Activated naive CD8-positive, alpha-beta T cell treated with anti-CD3 and anti-CD28 coated beads, Interleukin-2, amount 50 U/mL, for 24 hours (primary cell): ENCODE measurements at places on chromosomes 2 and 18.

- H3K27ac ChIP-seq = no peak overlapping the region
- H3K36me3 ChIP-seq = no peaks in the 10 kb centered on the region
- H3K4me1 ChIP-seq = no peaks in the 10 kb centered on the region
- no peak overlapping the region for H3K4me3 ChIP-seq
- DNase-seq = no peak
Observed at GRCh38 chr18:77648411-77648810, 398.8 kb downstream of the GALR1 start.

- no peak for DNase-seq
- peaks cover 51% of the 10 kb centered on the region for H3K36me3 ChIP-seq
- H3K27me3 ChIP-seq = no peaks in the 10 kb centered on the region
- peaks cover 22% of the 10 kb centered on the region for H3K4me1 ChIP-seq
- no peak overlapping the region for H3K4me3 ChIP-seq
- no peak overlapping the region for H3K27ac ChIP-seq
Observed at GRCh38 chr2:24824071-24824588, 30.9 kb downstream of the CENPO start.

GRCh38 chr18:9741406-9741792, 33.3 kb downstream of the RAB31 start:
- H3K27ac ChIP-seq = no peak overlapping the region
- H3K36me3 ChIP-seq = no peaks in the 10 kb centered on the region
- no peaks in the 10 kb centered on the region for H3K4me1 ChIP-seq
- H3K4me3 ChIP-seq = no peak overlapping the region
- no peak for DNase-seq

DNA sequence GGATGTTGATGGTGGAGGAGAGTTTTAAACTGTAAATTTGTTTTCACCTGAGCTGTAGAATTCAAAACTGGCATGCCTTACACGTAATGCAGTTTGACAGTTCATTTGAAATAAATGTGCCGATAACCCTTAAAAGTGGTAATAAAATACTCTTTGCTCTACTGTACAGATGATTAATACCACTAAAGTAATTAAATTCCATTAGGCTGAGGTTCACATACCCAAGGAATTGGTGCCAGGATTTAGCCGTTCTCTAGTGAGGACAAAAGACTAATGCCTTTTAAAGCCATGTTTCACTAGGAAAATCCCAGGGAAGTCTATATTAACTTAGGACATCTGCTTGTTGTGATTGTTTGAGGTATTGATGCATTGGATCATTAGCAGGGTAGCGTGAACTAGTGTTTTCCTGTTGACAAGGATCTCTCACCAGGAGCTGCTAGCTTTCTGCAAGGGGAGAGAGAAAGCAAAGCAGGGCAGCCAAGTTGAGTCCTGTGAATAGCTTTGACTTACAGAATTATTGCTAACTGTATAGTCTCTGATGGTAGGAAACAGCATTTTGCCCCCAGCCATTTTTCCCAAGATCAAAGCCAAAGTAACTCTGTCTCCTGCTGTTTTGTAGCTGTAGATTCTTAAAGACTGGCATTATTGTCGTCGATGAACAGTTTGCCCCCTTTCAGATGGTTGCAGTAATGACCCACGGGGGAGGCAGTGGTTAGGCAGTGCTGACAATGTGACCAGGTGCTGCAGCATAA, 280.9 kb upstream of the FANCL start:
- DNase-seq = no peak
- H3K27me3 ChIP-seq = no peaks in the 10 kb centered on the region
- H3K36me3 ChIP-seq = no peaks in the 10 kb centered on the region
- no peak overlapping the region for H3K4me3 ChIP-seq

DNA sequence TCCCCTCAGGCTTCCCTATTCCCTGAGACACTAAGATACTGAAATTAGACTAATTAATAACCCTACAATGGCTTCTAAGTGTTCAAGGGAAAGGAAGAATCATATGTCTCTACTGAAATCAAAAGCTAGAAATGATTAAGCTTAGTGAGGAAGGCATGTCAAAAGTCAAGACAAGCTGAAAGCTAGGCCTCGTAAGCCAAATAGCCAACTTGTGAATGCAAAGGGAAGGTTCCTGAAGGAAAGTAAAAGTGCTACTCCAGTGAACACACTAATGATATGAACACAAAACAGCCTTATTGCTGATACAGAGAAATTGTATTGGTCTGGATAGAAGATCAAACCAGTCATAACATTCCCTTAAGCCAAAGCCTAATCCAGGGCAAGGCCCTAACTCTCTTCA, 10.0 kb downstream of the ZC3H8 start:
- DNase-seq = no peak
- no peak overlapping the region for H3K27ac ChIP-seq
- H3K4me1 ChIP-seq = peaks cover 31% of the 10 kb centered on the region
- no peaks in the 10 kb centered on the region for H3K27me3 ChIP-seq
- H3K4me3 ChIP-seq = no peak overlapping the region
- peaks cover 59% of the 10 kb centered on the region for H3K36me3 ChIP-seq

DNA sequence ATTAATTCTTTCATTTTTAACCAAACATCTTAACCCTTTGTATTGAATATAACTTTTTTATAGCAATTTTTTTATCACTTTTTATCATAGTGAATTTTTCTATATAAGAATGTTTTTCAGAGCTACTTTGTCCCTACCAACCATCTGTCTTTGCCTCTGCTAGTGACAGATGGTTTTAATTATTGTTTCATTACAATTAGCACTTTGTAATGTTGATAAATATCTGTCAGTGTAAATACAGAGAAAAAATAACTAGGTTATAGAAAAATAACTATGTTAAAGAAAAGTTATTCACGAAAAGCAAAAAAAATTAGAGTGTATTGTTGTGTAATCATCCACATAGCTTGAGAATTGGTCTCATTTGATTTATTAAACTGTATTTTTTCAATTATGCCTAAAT, 91.0 kb upstream of the CDH19 start:
- H3K4me3 ChIP-seq = no peak overlapping the region
- H3K27me3 ChIP-seq = no peaks in the 10 kb centered on the region
- no peak overlapping the region for H3K27ac ChIP-seq
- H3K4me1 ChIP-seq = no peaks in the 10 kb centered on the region

DNA sequence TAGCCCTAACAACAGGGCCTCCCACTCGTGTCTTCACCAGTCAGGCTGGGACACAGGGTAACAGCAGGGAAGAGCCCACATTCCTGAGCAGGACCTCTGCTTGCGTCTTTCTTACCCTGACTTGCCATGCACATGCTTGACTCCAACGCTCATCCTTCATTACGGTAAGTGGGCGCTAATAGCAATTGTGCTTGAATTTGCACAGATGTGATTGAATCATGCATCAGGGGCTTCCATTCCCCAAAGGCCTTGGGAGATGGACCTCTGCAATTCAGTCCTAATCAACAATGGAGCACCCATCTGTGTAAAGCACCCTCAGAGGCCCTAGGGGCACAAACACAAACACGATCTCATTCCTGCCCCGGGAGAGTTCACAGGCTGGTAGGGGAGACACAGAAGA, 13.5 kb downstream of the TEX51 start:
- H3K36me3 ChIP-seq = no peaks in the 10 kb centered on the region
- H3K4me1 ChIP-seq = peaks cover 14% of the 10 kb centered on the region
- H3K4me3 ChIP-seq = no peak overlapping the region

- DNase-seq = no peak
- no peak overlapping the region for H3K27ac ChIP-seq
- peaks cover under 1% of the 10 kb centered on the region for H3K27me3 ChIP-seq
- no peak overlapping the region for H3K4me3 ChIP-seq
Observed at GRCh38 chr2:99694331-99694730, 204.5 kb upstream of the REV1 start.

DNA sequence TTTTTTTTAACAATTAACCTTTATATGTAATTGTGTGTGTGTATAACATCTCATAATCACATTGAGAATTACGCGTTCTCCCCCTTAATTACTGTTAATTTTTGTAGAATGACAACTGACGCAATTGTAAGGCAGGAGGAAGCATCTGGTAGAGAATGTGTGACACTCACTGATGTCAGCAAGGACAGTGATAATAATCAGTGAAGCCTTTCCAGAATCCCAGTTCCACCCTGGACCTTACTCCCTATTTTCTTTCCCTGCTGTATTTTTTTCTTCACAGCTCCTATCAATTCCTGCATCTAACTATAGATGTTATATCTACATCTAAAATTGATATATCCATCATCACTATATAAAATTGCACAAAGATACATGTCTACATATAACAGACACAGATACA, 16.1 kb upstream of the STRN start:
- no peak overlapping the region for H3K4me3 ChIP-seq
- no peaks in the 10 kb centered on the region for H3K4me1 ChIP-seq
- peaks cover 9% of the 10 kb centered on the region for H3K36me3 ChIP-seq
- no peak for DNase-seq

DNA sequence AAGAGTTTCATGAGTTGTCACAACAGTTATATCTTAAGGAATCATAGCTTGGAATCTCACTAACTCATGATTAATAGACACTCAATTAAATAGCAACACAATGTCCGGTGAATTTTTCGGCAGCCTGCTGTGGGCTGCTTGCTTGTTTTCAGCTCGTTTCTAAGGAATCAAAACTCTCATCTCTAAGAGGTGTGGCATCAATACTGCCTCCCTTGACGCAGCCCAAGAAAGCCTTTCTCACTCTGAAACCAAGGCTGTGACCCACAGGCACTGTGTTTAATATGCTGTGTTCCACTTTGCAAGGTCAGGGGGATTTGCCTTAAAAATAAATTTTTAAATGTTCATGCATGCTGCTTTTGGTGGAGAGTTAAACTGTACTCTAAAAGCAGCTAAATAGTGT, 5.4 kb downstream of the DCC start:
- H3K27me3 ChIP-seq = no peaks in the 10 kb centered on the region
- DNase-seq = no peak
- no peaks in the 10 kb centered on the region for H3K36me3 ChIP-seq
- H3K4me1 ChIP-seq = no peaks in the 10 kb centered on the region
- no peak overlapping the region for H3K4me3 ChIP-seq
- H3K27ac ChIP-seq = no peak overlapping the region

DNA sequence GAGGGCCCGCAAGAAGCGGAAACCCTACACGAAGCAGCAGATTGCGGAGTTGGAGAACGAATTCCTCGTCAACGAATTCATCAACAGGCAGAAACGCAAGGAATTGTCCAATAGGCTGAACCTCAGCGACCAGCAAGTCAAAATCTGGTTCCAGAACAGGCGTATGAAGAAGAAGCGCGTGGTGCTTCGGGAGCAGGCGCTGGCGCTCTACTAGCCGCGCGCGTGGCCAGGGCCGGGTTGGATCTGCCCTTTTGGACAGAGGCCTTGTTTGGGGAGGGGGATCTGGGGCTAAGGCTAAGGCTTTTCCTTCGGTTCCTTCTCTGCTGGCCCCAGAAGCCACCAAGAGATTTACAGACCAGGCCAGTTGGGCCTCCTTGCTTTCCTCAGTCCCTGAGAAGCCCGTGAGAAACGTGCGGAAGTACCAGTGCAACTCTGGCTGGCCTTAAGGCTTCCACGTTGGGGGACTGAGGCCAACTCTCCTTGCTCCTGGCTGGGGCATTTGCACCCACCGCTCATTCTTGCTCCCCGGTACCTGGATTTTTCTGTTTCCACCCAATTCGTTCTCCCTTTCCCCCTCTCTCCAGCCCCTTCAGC, 1.0 kb downstream of the HOXD12 start:
- no peak overlapping the region for H3K4me3 ChIP-seq
- H3K27me3 ChIP-seq = peaks cover 92% of the 10 kb centered on the region
- H3K27ac ChIP-seq = no peak overlapping the region
- peaks cover 22% of the 10 kb centered on the region for H3K4me1 ChIP-seq

- H3K27ac ChIP-seq = no peak overlapping the region
- H3K36me3 ChIP-seq = no peaks in the 10 kb centered on the region
- no peaks in the 10 kb centered on the region for H3K27me3 ChIP-seq
Observed at GRCh38 chr2:147250652-147251356, 594.0 kb upstream of the ACVR2A start.

- no peaks in the 10 kb centered on the region for H3K36me3 ChIP-seq
- no peak overlapping the region for H3K4me3 ChIP-seq
- DNase-seq = no peak
- H3K4me1 ChIP-seq = no peaks in the 10 kb centered on the region
- no peak overlapping the region for H3K27ac ChIP-seq
Observed at GRCh38 chr2:239003624-239004273, 155.9 kb downstream of the TWIST2 start.

GRCh38 chr2:220228310-220229006, 601.0 kb downstream of the SLC4A3 start:
- H3K36me3 ChIP-seq = no peaks in the 10 kb centered on the region
- H3K27ac ChIP-seq = no peak overlapping the region
- DNase-seq = no peak
- H3K4me3 ChIP-seq = no peak overlapping the region
- H3K4me1 ChIP-seq = no peaks in the 10 kb centered on the region

DNA sequence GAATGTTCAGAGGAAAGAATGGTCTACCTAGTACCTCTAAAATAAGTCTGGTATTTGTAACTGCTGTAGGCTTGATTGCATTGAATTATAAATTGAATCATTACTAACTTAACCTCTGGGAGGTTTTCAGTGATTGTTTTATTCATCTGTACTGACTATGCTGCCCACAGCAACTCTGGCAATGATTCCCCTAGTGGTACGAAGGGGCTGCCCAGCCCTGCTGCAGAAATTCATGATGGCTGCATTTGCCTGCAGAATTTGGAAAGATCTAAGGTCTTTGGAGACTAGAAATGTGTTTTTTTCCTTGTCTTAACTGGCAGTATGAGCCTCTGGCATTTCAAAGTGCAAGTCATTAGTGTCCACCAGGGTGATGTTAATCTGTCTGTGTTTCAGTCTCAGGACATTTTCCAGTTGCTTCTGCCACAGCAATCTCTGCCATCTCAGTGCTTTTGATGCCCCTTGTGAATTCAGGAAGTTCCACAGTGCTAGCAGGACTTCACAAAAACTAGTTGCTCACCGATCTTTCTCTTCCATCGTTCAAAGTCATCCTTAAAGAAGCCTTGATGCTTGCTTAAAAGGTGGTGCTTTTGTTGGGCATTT, 13.4 kb upstream of the LRPPRC start:
- no peak for DNase-seq
- H3K27me3 ChIP-seq = peaks cover 15% of the 10 kb centered on the region
- H3K27ac ChIP-seq = no peak overlapping the region

- peaks cover 10% of the 10 kb centered on the region for H3K4me1 ChIP-seq
- no peaks in the 10 kb centered on the region for H3K27me3 ChIP-seq
- peaks cover 17% of the 10 kb centered on the region for H3K36me3 ChIP-seq
- H3K27ac ChIP-seq = no peak overlapping the region
- no peak overlapping the region for H3K4me3 ChIP-seq
Observed at GRCh38 chr2:3282056-3282998, 95.3 kb downstream of the EIPR1 start.

DNA sequence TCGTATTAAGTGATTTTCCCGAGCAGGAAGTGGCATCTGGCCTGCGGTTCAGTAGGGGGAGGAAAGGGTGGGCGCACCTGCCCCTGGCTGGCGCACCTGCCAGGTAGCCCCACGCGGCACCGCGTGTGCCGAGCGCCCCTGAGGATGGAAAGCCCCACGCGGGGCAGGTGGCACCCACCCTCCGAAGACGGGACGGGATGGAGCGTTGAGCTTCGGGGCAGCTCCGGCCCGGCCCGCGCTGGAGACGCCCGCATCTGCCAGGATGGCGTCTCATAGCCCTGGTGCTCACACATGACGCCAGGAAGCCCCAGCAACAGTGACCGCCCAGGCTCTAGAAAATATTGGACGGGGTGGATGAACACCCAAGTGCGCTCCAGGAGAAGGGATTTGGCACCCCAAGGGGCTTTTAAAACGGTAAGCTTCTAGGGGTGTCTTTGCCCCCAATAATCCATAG, 2.5 kb upstream of the NFATC1 start:
- H3K4me3 ChIP-seq = peak overlapping the region; percentile 78
- peaks cover 8% of the 10 kb centered on the region for H3K36me3 ChIP-seq
- DNase-seq = no peak
- H3K27me3 ChIP-seq = peaks cover 28% of the 10 kb centered on the region

- H3K27me3 ChIP-seq = peaks cover 49% of the 10 kb centered on the region
- H3K4me1 ChIP-seq = peaks cover 2% of the 10 kb centered on the region
- peak overlapping the region; percentile 54 for H3K4me3 ChIP-seq
- no peaks in the 10 kb centered on the region for H3K36me3 ChIP-seq
- DNase-seq = no peak
Observed at GRCh38 chr18:5196253-5197031, 615 bp downstream of the AKAIN1 start.
